Inflammatory macrophage (primary cell): ENCODE measurements at places on chromosomes 3 and 15.

DNA sequence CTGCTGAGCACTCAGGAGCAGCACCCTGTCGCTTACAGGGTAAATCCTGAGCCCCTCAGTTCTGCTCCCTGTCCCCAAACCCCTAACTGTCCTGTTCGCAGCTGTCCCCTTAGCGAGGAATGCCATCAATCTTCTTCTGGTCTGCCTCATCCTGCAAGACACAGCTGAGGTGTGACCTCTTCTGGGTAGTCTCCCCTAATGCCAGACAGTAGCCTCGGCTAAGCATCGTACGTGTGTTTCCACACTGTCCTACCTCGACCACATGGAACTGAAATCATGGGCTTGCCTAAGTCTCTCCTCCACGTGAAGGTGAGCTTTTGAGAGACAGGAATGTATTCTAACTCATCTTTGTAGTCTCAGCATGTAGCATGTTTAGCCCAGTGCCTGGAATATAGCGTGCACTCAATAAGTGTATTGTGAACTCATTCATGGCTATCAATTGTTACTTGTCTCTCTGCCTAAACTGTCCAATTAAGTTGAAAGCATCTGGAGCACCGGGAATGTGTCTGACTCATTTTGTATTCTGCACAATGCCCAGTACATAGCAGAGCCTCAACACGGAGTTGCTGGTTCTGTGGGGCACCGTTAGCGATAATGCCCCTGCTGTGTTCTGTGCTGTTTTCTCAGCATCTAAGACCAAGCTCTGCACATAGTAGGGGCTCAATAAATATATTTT lies 90.2 kb downstream of the HES1 start:
- DNase-seq = no peak

GRCh38 chr3:185056908-185057307 lies 96.0 kb downstream of the C3orf70 start:
- DNase-seq = no peak

DNA sequence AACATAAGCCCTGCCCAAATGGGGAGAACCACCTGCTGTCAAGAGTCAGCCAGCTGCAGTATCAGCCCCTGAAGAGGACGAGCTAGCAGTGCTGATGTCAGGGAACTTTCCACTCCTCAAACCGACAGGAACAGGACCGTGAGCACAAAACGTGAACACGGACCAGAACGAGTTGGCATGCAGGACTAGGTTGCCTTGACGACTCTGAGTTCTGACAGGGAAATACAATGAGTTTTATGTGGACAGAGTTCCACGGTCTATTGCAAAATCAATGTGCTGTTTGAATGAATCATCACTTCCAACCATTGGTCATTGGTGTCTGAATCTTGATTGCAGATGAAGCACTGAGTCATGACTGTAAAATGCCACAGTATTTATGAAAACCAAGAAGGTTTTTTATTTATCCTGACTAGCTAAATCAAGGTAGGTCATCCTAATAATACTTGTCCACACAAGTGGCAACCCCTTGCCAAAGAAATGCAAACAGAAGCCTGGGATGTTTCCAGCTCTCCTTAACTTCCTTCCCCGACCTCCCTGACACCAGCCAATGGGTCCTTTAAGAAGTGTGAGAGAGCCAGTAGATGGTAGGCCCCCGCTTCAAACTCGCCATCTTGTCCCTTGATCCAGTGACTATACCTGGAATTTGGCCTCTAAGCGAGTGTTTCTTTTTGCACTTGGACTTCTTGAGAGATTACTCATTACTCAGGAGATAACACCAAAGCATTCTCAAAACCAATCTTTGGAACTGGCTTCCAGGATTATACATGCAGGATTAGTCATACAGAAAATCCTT lies 119.6 kb downstream of the ASB7 start:
- DNase-seq = peak; percentile 87

DNA sequence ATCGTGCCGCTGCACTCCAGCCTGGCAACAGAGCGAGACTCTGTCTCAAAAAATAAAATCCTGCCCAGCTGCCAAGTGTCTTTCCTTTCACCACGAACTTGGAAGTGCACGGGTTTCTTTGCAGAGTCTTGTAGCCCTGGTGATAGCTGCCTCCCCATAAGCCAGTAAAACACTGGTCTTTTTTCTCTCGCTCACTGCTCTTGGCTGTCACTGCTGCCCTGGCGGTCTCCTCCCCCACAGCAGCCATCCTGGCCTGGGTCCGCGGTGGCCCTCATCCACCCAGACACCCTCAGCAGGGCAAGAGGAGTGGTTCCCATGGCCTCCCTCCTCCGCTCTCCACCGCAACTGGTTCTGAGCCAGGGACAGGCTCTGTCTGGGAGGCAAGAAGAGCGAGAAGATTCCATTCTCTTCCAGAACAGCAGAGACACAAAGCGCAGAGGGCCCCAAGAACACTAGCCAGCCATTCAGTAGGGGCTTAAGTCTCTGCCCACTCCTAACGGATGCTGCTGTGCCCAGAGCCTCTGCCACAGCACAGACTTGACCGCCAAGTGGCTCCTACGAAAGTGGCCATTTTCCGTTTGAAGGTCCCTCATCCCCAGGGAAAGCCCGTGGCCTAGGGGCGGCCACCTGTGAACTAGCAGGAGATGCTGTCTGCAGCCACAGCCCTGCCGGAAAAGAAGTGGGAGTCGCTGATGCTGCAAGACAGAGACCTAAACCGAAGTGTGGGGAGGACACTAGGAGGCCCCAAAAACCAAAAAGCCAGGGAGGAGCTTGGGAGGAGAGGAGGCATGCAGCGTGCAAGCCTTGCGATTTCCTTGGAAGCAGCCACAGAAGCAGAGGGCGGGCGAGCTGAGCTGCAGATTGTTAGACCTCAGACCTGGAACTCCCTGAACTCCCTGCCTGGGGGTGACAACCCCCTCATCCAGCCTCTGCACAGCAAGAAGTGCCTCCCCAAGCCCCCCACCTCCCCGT lies 44.1 kb downstream of the KLHL25 start:
- DNase-seq = peak; percentile 9

DNA sequence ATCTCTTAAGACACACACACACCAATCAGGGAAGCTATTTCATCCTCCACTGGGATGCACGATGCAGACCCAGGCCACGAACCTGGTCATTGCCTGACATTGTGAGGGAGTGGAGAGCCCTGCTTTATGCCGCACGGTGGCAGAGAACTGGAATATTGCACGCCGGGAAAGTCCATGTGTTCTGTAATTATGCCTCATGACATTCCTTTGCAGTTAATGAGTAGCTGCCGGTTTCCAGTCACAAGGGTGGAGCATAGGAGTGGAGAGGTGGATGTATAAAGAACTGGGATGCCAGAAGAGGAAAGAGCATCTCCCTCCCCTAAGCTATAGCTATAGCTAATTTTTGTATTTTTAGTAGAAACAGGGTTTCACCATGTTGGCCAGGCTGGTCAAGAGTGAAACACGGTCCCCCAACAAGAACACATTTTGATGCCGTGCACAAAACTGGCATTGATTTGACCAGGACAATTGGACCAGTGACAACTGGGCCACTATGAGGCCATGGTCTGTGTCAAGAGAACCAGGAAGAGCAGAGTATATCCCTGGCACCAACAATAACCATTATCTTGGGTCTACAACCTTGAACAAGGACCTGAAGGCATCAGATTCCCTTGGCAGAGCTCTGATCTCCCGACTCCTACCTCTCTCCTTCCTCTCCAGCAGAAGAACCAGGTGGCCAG lies 51.4 kb downstream of the SH3BP5 start:
- DNase-seq = no peak

DNA sequence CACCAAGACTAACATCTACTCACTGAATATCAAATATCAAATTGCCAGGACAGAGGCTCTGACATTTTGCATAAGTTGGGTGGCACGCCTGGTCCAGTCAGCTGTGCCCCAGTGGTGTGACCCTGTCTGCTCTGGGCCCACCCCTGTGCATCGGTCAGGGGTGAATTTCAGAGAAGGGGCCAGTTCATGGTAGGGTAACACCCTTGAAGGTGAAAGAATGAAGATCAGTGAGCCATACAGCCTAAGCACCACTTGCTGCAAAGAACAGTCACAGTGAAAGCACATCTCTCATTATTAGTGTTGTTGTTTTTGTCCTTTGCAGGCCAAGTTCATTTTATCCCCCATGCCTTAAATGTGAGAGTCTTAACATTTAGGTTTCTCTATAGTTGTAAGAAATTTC lies 86.8 kb downstream of the MYRIP start:
- DNase-seq = no peak

DNA sequence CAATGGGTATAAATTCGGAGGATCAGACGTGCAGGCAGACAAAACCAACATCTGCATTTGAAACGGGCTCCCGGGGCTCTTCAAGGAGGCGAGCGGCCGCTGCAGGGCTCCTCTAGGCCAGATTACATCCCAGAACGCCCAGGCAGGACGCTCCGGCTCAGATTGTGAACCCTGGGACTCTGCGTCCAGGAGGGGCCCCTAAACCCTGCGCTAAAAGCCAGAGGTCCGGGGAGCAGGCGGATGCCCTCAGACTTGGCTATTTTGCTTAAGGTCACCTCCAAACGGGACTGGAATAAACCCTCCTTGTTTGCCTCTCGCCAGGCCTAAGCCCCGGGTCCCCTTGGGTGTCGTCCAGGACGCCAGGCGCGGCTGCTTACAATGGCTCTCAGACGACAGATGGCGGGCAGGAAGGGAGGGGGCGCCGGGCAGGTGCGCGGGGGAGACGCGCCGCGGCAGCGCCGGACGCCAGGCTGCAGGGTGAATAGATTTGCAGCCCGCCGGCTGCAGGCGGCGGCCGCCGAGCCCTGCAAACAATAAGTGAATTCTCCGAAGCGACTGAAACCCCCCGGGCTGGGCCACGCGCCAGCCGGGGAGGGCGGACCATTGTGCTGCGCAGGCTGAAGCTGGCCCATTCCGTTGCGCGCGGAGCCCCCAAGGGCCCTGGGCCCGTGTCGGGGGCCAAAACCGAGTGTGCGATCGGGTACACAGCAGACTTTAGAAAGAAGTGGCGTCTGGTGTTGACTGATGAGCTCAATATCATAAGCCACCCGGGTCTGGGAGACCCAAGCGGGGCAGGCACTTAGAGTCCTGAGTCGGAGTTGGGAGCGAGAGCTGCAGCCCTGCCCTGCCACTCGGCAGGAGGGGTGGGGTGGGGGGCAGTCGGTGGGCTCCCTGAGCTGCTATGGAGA lies 32.3 kb upstream of the AMOTL2 start:
- DNase-seq = no peak

GRCh38 chr3:170196833-170197232 lies 15.3 kb upstream of the PHC3 start:
- DNase-seq = no peak

DNA sequence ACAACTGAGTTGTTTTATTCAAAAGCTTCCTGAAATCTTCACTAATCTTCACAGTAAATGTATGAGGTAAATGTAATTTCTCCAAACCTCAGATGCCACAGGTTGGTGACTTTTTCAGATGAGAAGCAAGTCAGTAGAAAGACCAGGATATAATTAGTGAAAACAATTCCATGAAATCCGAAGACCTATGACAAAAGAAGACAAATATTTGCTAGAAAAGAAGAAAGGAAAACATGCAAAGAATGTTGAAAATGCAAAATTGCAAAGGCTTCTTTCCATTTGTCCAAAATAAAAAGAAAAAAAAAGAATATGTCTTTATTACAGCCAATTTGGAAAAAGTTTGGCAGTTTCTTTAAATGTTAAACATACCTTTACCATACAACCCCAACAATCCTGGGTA lies 88.3 kb upstream of the MYRIP start:
- no peak for DNase-seq

DNA sequence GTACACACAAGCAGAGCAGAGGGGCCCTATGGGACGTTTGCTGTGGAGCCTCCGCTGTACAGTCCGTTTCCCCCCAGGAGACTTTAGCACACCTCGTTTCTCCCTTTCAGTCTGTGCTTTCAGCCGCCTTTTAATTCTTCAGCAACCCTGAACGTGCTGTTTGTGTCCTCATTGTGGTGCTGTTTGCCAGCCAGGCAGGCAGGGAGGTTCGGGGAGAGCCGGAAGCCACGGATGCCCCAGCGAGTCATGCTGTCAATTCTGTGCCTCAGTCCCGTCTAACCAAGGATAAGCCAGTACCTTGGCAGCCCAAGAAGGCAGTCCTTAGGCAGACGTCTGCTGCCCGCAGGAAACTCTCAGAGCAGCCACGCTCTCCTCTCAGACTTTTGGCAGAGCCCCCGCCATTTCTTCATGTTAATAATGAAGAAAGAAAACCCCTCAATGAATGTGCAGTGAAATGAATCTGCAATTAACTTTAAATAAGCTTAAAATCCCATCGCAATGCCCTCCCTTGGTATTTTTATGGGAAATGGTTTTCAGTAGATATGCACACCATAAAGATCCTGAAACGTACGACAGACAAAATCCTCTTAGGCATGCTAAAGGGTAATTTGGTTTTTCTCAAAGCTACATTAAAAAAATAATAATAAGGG lies 158.6 kb downstream of the UACA start:
- no peak for DNase-seq
